Ammon's horn (tissue), 1 donor: ENCODE measurements at places on chromosomes 4 and X.

GRCh38 chrX:10747975-10748374 lies 127.6 kb upstream of the MID1 start:
- DNase-seq, result no peak

DNA sequence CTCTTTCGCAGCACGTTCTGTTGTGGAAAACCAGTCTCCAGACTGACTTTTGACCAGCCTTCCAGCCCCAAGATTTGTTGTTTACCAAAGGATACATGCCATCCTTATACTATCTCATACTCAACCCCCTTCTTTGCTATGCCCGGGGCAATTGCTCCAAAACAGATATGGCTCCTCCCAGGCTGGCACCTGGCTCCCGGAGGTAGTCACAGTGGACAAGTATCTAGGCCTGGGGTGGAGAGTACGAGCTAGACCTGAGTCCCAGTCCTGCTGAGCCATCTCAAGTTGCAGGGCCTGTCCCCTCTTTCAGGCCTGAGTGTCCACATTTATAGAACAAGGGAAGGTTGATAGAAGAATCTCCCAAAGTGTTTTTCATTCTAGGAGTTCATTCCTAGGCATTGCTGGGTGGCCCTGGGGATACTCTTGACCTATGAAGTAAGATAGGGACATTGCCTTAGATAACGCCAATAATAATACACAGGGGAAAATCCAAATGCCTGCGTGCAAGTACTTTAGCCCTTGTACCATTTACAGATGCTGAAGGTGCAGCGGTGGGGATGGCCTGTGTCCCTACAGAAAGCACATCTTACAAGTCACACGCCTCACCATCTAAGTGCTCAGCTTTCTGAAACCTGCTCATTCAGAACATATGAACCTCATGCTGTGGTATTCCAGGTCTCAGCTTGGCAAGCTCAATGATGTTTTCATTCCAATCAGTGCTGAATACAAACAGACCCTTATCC lies 136.7 kb upstream of the MAMLD1 start:
- DNase-seq, result no peak

- no peak for DNase-seq
Measured at GRCh38 chr4:2287594-2287915, 25.6 kb upstream of the MXD4 start.

DNA sequence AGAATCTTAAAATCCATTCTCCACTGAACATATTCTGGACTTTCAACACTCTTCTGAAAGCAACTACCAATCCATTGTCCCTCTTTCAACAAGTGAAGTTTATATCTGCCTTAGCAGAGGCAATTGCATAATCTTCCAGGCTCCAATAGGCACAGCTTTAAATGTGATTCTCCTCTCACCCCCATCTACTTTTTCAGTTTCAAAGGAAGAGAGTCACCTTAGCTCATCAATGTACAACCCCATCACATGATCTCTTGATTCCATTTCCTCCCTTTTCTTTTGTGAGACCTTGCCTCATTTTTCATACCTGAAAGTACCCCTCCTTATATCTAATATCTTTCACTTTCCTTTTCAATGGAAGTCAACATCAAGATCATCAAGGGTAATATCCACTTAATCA lies 921.7 kb upstream of the EPHA5 start:
- DNase-seq, result no peak

- DNase-seq, result no peak
Measured at GRCh38 chr4:113384600-113384999, 335.1 kb downstream of the ANK2 start.

GRCh38 chr4:102862747-102863146 lies 6.0 kb upstream of the CISD2 start:
- DNase-seq, result peak; percentile 12

- DNase-seq, result no peak
Measured at GRCh38 chrX:617891-618290, 12.7 kb upstream of the SHOX start.

GRCh38 chr4:75916091-75916661 lies 13.9 kb upstream of the PPEF2 start:
- peak; percentile 73 for DNase-seq

DNA sequence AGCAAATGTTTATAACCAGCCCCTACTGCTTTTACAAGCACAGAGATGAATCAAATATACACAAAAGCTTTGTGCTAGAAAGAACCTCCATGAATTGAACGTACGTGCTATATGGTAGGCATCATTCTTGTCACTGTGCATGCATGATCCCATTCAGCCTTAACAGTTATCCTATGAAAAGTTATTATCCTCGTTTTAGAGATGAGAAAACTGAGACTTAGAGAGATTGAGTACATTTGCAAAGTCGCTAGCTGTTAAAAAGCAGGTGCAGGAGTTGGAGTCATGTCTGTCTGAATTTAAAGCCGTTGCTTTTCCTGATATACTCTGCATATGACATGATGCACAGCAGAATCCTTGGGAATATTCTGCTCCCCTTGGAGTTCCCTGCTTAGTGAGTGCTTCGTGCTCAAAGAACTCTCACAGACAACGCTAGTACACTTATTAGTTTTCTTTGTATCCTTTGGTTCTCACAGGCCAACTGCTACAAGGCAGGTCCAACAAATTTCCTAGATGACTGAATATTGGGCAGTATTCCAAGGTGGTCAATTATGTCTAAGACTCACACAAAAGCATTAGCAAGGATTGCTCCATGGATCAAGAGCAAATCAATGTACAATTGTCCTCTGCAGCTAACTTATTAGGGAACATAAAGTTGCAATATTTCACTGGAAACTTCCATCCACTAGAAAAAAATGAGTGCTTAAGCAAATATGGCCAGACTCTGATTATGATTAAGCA lies 42.8 kb upstream of the TRIM2 start:
- no peak for DNase-seq

DNA sequence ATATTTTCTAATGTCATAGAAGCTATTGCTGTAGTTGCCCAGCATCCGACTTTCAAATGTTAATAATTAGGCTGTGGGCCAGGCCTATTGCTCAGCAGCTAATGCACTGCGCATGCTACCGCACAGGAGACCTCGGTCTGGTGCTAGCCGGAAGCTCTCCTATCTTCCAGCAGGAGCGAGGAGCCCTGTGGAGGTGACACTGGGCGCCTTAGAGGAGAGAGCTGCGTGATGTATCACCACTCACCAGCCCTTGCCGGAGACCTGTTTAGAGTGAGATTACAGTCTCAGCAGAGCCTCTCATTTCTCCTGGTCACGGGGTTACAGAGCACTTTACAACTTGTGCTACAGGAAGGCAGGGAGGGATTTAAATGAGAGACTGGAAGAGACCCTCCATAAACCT lies 31.1 kb upstream of the MID1IP1 start:
- no peak for DNase-seq

GRCh38 chr4:99062120-99062519 lies 26.5 kb downstream of the ADH5 start:
- no peak for DNase-seq

- peak; percentile 9 for DNase-seq
Measured at GRCh38 chrX:49041744-49042580, 1.2 kb downstream of the TFE3 start.

GRCh38 chr4:15702941-15703403 lies at the start of gene BST1:
Gene BST1, plus strand, starts transcription at chr4:15703065. Its CDS starts 80 bp downstream, at chr4:15703145.
- DNase-seq, result peak; percentile 58

DNA sequence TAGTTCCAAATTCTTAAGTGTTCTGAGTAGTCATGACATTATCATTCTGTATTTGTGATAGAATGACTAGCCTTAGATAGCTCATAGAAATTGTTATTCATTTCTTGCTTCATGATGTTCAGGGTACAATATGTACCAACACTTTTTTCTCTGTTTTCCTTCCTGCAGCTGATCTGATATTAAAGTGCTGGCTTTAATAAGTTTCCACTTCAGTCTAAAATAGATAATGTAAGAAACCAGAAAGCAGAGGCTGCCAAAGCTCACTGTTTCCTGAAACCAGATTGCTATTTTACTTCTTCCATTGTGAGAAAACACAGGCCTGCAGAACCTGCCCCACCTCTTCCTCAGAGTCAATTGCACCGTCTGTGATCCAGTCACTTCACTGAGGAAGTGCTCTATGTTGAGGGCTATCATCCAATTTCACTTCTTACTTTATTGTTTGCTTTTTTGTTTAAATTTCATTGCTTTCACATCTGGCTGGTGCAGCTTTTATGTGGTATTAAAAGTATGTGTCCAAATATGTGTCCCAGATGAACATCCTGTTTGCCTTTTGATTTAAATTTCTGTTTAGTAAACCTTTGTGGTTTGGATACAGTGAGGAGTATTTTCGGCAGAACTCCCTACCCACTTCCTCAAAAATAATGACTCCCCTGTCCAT lies 652.1 kb downstream of the ANKRD50 start:
- peak; percentile 58 for DNase-seq
